Astrocyte (in vitro differentiated cells and primary cell): ENCODE measurements at places on chromosomes 4 and X. TPM values are rescaled to one million over a fixed set of nuclear protein-coding genes. Genes with fewer than 3 reads are reported as not detected.

Gene MAGEE1
- total RNA-seq: 3.2 and 3.9 TPM in 2 replicates

Gene CYP2U1
- total RNA-seq: 6.3 and 7.6 TPM in 2 replicates

Gene STK32B
- total RNA-seq: 2.1 and 2.9 TPM in 2 replicates

Gene ERAS
- 0.24 TPM in 1 of 2 replicates, not detected in the other for total RNA-seq

Gene PUDP
- 18.4 and 21.8 TPM in 2 replicates for total RNA-seq

Gene CXorf58
- not detected in 2 replicates for total RNA-seq

DNA sequence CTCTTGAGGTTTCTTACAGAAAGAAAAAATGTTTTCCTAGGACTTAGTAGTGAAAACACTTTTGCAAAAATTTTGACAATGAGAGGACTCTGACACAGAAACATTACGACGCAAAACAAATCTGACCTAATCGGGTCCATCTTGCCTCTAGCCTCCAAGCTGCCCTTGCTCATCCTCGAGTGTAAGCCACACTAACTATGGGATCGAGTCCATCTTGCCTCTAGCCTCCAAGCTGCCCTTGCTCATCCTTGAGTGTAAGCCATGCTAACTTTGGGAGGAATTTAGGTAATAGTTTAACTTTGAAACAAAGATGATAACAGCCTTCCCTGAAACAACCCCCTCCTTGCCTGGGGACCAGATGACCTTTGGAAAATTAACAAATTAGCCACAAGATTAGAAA, 100.3 kb upstream of the FRG1 start:
- DNase-seq: no peak
- H3K36me3 ChIP-seq: no peaks in the 10 kb centered on the region
- no peaks in the 10 kb centered on the region for H3K27me3 ChIP-seq
- no peak overlapping the region for H3K4me3 ChIP-seq

- no peak overlapping the region for H3K4me3 ChIP-seq
- no peaks in the 10 kb centered on the region for H3K4me1 ChIP-seq
- H3K27ac ChIP-seq: no peak overlapping the region
- H3K27me3 ChIP-seq: no peaks in the 10 kb centered on the region
- DNase-seq: no peak
Observed at GRCh38 chr4:37765741-37766140, 60.7 kb upstream of the PGM2 start.

DNA sequence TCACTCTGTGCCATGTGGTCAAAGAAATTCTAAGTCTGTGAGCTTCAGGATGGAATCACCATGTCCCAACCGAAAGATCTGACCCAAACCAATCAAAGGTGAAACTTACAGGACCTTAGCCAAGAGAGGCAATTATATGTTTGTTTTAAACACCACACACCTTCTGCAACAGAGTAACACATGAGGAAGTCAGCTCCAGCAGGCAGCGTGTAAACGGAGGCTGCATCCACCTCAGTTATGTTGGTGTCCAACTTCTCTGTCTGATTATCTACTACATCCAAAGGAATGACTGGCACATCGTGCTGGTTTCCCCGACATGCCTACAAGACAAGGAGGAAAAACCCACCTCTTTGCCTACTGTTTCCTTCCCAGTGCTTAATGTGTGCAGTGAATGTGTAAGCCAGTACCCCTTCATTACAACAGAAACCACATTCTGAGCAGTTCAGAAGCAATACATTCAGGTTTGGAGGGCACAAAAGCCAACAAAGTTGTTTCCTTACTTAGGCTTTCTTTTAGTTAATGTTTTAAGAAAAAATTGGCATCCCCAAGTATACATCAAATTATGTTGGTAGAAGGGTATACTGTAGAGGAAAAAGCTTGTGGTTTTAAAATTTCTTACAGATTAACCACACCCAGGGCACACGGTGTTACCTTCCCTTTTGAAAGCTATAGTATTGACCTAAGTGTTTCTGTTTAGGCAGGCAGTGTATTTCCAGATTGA, 12.4 kb downstream of the CASP6 start:
- H3K36me3 ChIP-seq: peaks cover 22% of the 10 kb centered on the region
- no peak for DNase-seq
- no peak overlapping the region for H3K27ac ChIP-seq
- H3K4me3 ChIP-seq: no peak overlapping the region
- no peaks in the 10 kb centered on the region for H3K27me3 ChIP-seq
- H3K4me1 ChIP-seq: no peaks in the 10 kb centered on the region

GRCh38 chr4:106875340-106875739, 160.8 kb downstream of the DKK2 start:
- H3K27ac ChIP-seq: no peak overlapping the region
- no peaks in the 10 kb centered on the region for H3K4me1 ChIP-seq
- no peak overlapping the region for H3K4me3 ChIP-seq

GRCh38 chr4:63459329-63459728, 949.9 kb downstream of the TECRL start:
- no peaks in the 10 kb centered on the region for H3K27me3 ChIP-seq
- no peak for DNase-seq
- no peak overlapping the region for H3K27ac ChIP-seq
- no peak overlapping the region for H3K4me3 ChIP-seq
- H3K36me3 ChIP-seq: no peaks in the 10 kb centered on the region

- no peak overlapping the region for H3K4me3 ChIP-seq
- no peaks in the 10 kb centered on the region for H3K4me1 ChIP-seq
- H3K27me3 ChIP-seq: no peaks in the 10 kb centered on the region
- H3K27ac ChIP-seq: no peak overlapping the region
- no peaks in the 10 kb centered on the region for H3K36me3 ChIP-seq
- DNase-seq: no peak
Observed at GRCh38 chr4:95417531-95417930, 131.2 kb downstream of the UNC5C start.

- no peaks in the 10 kb centered on the region for H3K27me3 ChIP-seq
- H3K4me3 ChIP-seq: no peak overlapping the region
- no peak for DNase-seq
- H3K4me1 ChIP-seq: no peaks in the 10 kb centered on the region
Observed at GRCh38 chr4:71275004-71275403, 63.8 kb upstream of the SLC4A4 start.

DNA sequence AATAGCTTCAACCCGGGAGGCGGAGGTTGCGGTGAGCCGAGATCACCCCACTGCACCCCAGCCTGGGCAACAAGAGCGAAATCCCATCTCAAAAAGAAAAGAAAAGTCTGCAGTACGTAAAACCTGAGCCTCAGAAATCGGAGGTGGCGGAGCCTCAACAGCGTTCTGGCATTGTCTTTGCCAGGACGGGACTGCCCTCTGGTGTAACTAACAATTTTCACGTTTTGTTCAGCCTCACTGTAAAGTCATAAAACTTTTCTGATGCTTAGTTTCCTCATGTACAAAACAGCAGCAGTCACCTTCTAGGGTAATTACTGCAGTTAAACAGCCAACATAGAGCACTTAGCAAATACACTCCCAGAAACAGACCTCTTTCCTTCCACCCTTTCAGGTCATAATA, 121.7 kb downstream of the RBM47 start:
- no peak for DNase-seq
- no peaks in the 10 kb centered on the region for H3K4me1 ChIP-seq
- no peak overlapping the region for H3K27ac ChIP-seq
- no peak overlapping the region for H3K4me3 ChIP-seq
- H3K36me3 ChIP-seq: no peaks in the 10 kb centered on the region
- no peaks in the 10 kb centered on the region for H3K27me3 ChIP-seq

DNA sequence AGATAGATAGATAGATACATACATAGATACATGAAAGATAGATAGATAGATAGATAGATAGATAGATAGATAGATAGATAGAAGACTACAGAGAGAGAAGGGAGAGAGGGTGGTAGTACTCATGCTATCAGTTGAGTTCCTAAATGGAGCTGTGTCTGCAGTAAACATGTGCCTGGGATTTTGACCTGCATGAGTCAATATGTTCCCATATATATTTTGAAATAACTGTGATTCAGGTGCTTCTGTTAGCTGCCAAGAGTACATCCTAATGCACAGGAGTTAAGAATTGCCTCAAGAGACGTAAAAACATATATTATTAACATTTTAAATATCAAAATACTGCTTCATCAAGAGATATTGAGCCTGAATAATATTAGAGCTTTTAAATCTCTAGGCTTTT, 379.4 kb downstream of the GRXCR1 start:
- no peak overlapping the region for H3K4me3 ChIP-seq
- H3K27me3 ChIP-seq: no peaks in the 10 kb centered on the region
- H3K27ac ChIP-seq: no peak overlapping the region
- DNase-seq: no peak
- H3K4me1 ChIP-seq: no peaks in the 10 kb centered on the region

DNA sequence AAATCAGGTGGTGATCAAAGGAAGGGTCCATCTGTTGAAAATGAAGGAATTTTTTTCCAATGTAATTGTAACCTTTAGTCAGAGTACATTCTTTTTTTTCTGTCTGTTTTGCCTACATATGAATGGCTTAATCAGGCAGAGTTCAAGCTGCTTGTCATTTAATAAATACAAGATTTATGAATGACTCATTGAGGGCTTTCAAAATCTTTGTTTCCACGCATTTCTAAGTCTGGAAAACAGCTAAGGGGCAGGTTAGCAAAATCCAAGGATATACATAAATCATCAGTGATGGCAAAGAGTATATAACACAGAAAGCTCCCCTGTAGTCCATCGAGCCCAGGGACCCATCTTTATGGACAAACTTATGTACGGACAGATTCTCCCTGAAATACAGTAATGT, 1.8 kb downstream of the CA5B start:
- H3K27me3 ChIP-seq: no peaks in the 10 kb centered on the region
- no peak for DNase-seq
- H3K4me1 ChIP-seq: peaks cover 7% of the 10 kb centered on the region
- H3K27ac ChIP-seq: no peak overlapping the region
- no peak overlapping the region for H3K4me3 ChIP-seq
- H3K36me3 ChIP-seq: no peaks in the 10 kb centered on the region

DNA sequence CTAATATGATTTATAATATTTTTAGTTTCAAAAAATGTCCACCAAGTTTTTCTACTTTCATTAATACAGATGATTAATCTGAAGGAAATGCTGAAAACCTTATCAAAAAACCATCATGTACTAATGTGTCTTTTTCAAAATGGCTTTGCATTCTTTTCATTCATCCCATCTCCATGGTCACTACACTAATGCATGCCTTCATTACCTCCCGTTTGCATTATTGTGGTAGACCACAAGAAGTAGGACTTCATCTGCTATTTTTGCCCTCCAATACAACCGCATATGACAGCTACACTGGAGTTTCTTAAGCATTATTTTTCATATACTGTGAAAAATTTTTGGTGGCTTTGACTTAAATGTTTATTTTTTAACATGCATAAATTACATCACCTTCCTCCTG, 37.9 kb upstream of the FSTL5 start:
- DNase-seq: peak; percentile 80
- no peak overlapping the region for H3K4me3 ChIP-seq
- H3K27me3 ChIP-seq: no peaks in the 10 kb centered on the region
